Hypothalamus (tissue), 51 donors: ENCODE measurements at places on chromosomes 1 and 21.
A peak's percentile ranks its signal among the peaks of the same experiment; 100 is the strongest.

DNA sequence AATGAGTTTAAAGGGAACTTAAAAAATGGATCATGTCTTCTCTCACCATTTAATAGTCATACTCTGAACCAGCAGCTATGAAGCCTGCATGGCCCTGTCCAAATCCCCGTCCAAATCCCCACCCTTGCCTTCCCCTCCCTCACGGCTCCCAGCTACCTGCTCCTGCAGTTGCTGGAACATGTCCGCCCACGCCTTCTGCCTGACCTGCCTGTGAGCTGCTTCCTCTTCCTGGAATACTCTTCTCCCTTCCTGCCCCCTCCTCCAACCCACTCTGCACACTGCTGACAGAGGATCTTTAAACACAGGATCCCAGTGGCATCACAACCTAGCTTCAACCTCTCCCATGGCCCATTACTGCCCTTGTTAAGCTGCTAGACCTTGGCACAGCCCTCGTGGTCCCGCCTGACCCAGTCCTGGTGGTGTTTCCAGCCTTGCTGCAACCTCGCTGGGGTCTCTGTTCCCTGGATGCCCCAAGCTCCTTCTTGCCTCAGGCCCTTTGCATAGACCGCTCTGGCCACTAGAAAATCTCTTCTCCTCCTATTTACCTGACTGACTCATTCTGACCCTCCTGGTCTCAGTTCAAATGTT is 118.3 kb downstream of the PTPRU start:
- no peak for DNase-seq

DNA sequence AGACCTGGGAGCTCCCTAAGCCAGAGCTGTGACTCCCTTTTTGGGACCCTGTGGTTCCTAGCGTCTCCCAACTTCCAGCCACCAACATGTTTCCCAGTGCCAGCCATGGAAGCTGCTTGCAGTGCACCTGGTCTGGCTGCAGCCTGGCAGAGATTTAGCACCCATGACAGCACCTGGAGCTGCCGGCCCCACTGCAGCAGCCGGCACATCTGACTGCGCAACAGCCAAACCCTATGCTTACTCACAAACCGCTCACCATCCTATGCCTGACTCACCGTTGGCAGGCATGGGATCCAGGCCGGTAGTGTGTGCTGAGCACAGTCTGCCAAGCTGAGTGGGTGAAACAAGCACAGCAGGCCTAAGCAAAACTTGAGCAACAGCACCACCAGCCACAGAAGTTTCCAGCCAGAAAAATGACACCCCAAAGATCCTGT is 435.9 kb upstream of the PRMT6 start:
- no peak for DNase-seq

DNA sequence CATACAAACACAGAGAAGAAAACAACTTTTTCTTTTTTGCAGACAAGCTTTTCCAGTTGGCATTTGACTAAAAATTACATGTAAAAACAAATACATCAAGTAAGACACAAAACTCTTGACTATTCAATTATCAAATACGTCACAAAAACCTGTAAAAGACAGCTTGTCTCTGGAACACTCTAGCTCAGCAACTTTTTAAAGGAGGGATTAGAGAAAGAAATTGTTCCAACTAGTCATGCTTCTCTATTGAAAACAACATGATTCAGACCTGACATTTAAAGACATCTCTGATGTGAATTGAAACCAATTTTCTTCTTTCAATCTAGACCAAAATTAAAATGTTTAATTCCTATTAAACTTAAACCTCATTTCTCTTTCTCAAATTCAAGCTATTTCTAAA is 30.3 kb downstream of the SMYD3 start:
- no peak for DNase-seq

- DNase-seq = no peak
These were observed 13.5 kb downstream of the NTRK1 start for GRCh38 chr1:156874142-156874541.

GRCh38 chr1:232872738-232873137 is 67.5 kb downstream of the MAP10 start:
- DNase-seq = no peak

DNA sequence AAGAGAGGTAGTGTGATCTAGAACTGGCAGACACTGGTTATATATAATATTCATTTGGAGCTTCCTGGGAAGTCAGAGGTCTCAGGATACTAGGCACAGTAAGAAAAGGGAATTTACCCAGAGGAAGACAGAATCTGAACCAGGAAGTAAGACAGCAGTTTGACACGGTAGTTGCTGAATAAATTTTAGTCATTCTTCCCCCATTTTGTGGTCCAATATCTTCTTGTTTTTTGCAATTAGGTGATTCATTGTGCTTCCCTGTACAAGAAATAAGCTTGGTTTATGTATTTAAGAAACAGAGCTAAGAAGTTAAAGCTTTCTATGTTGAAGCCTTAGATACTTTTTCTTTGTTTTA is 1.3 kb downstream of the TMEM167B start:
- no peak for DNase-seq

DNA sequence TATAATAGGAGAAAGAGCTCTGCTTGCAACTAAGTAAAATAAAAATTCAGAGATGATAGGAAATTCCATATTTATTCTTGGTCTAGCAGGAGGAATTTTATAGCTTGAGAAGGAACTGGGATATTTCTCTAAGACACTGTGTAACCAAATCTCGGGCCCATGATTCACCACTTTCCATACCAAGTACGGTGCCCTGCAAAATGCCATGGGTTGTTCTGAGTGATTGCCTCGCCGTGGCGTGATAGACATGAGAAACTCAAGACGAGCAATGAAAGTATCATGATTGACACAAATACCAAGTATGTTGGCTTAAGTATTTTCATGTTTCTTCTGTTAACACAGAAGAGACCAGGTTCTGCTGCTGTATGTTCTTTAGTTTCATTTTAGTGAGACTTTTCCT is 167.2 kb downstream of the LMO4 start:
- no peak for DNase-seq

- DNase-seq = no peak
These were observed 47.4 kb downstream of the MAP3K7CL start for GRCh38 chr21:29177800-29178199.

DNA sequence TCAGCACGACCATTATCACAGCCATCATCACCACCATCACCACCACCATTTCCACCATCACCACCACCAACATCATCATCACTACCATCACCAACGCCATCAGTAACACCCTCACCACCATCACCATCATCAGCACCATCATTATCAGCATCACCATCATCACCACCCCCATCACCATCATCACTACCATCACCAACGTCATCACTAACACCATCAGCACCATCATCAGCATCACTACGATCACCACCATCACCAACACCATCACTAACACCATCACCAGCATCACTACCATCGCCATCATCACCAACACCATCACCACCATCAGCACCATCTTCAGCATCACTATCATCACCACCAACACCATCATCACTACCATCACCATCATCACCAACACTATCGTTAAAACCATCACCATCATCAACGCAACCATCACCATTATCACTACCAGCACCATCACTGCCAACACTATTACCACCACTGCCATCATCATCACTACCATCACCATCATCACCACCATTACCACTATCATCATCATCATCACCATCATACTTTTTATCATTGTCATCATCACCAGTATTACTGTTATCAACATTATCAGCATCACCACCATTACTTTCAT is 1.3 kb downstream of the TAS1R2 start:
- DNase-seq = no peak

DNA sequence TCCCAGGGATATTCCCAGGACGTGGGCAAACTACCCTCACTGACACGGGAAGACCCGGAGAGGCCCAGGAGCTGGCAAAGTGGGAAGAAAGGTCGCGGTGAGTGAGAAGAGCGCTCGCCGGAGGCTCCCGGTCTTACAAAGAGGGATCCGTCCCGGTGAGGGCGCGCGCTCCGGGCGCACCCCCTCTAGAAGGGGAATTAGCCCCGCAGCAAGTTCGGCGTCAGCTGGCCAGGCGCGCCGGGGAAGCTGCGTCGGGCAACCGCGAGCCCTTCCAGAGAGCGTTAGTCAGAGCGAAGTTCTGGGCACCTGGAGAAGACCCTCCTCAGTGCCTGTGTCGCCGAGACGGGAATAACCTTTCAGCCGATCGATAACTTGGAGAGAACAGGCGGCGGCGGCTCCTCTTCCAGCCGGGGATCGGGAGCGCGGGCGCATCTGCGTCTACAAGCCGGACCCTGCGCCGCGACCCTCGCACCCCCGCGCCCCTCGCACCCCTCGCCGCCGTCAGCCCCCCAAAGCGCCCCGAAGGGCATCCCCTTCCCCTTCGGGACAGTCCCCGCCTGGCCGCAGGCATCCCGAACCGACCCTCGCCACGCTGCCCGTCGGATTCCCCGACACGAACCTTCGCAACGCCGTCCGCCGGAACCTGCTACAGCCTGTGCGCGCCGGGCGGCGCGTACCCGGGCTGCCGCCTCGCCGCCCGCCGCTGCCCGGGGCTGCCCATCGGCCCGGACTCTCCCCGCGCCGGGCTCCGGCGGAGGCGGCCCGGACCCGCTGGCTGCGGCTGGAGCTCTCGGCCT is 485 bp downstream of the SIPA1L2 start:
- DNase-seq = peak; percentile 38

- no peak for DNase-seq
These were observed 17.5 kb downstream of the ZBTB18 start for GRCh38 chr1:244068567-244068966.

DNA sequence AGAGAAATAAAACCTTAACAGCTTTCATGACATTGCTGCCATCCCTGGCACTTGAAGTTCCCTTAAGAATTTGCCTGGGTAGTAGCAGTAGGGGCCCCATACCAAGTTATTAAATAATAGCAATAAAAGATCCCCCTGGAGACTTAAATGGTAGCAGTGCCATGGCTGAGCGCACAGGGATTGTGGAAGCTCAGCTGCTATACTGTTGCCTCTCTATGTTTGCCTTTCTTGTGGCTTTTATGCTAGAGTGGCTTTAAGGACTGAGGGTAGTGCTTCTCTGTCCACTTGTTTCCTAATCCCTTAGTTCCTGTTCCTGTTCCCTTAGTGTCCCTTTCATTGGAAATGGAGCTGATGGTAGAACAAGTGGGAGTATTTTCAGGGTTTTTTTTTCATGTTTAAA is 42.1 kb downstream of the NCF2 start:
- no peak for DNase-seq

GRCh38 chr1:92211166-92211565 is 6.5 kb upstream of the C1orf146 start:
- no peak for DNase-seq

DNA sequence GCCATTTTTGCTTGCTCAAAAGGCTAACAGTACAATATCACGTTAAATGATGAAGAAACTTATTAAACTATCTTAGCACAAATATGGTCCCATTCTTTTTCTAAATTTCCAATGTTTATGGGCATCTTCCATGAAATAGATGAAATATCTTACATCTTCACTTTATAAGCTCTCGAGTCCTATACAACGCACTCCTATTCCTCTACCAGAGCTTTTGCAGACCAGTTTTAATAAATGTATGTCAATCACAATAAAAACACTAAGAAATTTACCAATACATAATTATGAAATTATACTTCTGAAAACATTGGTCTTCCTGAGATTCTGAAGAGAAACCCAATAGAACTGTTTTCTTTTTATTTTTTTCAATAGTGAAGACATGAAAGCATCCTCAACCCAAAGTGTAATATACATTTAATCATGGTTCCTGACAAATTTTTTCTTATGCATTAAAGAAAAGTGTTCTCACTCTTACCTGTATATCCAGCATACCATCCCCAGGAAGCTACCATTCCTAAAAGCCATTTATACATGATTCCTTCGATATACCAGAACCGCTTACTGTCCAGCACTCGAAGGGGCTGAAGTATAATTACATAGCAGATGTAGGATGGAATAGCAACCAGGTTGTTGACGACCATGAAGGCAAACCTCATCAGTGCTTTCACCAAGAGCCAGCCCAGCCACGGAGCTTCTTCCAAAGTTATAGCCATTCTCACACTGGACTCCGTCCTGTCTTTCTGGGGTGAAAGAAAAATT is 1.8 kb downstream of the LPGAT1 start:
- no peak for DNase-seq

- DNase-seq = peak; percentile 19
These were observed 11.1 kb upstream of the MSTO1 start for GRCh38 chr1:155598842-155599331.

DNA sequence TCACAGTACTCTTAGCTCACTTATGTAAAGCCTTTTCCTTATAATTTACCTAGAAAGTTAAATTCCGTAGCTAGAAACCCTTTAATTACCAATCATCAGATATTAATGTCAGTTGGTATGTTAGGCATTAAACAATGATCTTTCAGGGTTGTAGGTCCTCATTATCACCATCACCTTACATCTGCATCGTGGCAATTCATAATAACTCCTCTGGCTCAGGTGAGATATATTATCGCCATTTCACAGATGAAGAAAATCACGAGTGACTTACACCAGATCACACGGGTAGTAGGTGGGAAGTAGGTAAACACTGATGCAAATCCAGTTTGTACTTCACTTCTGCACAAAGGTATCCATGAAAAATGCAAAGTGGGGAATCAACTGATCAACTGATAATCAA is 639 bp downstream of the NUP133 start:
- no peak for DNase-seq

GRCh38 chr1:237384213-237384612 is 342.2 kb downstream of the RYR2 start:
- no peak for DNase-seq

GRCh38 chr1:41678111-41678878 is 193.8 kb upstream of the EDN2 start:
- no peak for DNase-seq

DNA sequence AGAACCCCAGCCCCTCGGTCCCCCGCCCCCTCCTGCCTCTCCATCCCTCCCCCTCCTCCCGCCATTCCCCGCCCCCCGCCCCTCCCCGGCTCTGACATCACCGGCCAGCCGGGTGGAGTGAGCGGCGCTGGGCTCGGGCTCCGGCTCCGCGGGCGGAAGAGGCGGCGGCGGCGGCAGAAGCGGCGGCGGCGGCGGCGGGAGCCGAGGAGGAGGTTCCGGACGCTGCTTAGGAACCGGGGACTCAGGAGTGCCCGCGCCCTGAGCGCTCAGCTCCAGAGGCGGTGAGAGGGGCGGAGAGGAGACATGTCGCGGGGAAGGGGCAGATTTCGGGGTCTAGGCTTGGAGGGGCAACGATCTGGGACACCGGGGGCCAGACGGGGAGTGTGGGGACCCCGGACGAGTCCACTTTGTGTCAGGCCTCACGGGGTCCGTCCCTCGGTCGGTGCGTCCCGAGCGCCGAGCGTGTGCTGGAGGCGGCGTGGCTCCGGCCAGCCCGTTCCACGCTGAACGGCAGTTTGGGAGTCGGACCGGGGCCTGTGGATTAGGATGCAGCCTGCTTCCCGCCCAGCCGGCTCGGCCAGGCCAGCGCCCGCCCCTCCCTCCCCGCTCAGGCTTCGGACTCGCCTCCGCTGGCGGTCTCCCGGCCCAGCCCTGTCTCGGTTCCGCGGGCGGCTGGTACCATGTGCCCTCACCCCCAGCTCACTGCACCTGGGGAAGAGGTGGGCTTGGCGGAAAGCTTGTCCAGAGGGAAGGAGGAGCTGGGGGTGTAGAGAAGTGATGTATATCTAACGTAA is at the start of gene PEA15:
TSS of gene PEA15 (plus strand) at position 143 of the 794 bp plus-strand sequence. CDS start 6,161 bp downstream, outside the sequence.
- peak; percentile 77 for DNase-seq

GRCh38 chr1:192311281-192311680 is 5.5 kb upstream of the RGS21 start:
- no peak for DNase-seq

- no peak for DNase-seq
These were observed 352.4 kb downstream of the LTN1 start for GRCh38 chr21:28640326-28640725.
